Colonic mucosa (tissue), 4 donors: ENCODE measurements at places on chromosomes 1 and 21.

DNA sequence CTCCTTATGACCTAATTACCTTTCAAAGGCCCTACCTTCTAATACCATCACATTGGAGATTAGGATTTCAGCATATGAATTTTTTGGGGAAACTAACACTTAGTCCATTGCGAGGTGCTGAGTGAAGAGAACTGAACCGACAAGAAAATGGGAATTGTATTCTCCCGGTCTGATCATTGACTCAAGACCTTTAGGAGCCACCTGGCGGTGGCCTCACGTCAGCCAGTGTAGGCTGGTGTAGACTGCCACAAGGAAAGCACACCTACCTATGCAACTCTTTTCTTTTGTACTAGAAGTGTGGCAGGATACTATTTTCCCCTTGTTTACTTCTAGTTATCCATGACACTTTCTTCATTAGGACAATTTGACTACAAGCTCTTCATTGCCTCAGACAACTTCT is 333.5 kb upstream of the B3GALT2 start:
- H3K4me3 ChIP-seq: no peak overlapping the region

DNA sequence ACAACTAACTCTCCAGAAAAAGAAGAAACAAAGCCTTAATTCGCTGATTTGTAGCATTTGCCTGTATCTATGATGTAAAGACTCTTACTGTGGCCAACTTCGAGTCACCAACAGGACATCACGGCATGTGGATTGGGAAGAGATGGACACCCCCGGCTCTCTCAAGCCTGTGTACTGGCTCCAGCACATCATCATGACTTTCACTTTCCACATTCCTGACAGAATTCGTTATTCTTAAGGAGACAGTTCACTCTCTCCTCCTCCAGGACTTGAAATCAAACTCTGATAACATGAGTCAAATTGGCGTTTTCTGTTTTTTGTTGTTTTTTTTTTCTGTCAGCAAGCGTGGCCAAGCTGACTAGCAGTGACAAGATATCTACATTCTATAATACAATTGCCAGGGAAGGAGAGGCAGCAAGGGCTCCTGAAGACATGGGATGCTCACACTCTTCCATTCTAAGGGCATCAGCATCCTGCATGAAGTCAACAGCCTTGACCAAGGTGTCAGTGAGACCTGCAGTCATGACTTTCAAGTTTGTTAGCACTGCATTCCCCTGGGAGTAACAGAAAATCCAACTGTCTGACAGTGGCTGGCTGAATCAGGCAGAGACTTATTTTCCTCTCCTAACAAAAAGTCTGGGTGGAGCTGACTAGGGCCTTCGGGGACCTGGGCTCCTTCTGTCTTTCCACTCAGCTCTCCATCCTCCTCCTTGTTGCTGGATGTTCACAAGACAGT is 13.3 kb upstream of the TRAF3IP3 start:
- no peak overlapping the region for H3K27ac ChIP-seq
- no peak for DNase-seq
- H3K4me3 ChIP-seq: no peak overlapping the region
- no peaks in the 10 kb centered on the region for H3K4me1 ChIP-seq
- H3K36me3 ChIP-seq: no peaks in the 10 kb centered on the region
- no peaks in the 10 kb centered on the region for H3K27me3 ChIP-seq

GRCh38 chr1:25580927-25581326 is 35.7 kb upstream of the MAN1C1 start:
- H3K4me3 ChIP-seq: no peak overlapping the region
- H3K27ac ChIP-seq: no peak overlapping the region
- H3K27me3 ChIP-seq: no peaks in the 10 kb centered on the region
- H3K4me1 ChIP-seq: no peaks in the 10 kb centered on the region
- no peaks in the 10 kb centered on the region for H3K36me3 ChIP-seq
- no peak for DNase-seq

GRCh38 chr1:220991959-220992704 is 112.9 kb downstream of the HLX start:
- H3K27me3 ChIP-seq: no peaks in the 10 kb centered on the region
- no peaks in the 10 kb centered on the region for H3K4me1 ChIP-seq
- H3K27ac ChIP-seq: no peak overlapping the region
- no peak overlapping the region for H3K4me3 ChIP-seq
- no peaks in the 10 kb centered on the region for H3K36me3 ChIP-seq

DNA sequence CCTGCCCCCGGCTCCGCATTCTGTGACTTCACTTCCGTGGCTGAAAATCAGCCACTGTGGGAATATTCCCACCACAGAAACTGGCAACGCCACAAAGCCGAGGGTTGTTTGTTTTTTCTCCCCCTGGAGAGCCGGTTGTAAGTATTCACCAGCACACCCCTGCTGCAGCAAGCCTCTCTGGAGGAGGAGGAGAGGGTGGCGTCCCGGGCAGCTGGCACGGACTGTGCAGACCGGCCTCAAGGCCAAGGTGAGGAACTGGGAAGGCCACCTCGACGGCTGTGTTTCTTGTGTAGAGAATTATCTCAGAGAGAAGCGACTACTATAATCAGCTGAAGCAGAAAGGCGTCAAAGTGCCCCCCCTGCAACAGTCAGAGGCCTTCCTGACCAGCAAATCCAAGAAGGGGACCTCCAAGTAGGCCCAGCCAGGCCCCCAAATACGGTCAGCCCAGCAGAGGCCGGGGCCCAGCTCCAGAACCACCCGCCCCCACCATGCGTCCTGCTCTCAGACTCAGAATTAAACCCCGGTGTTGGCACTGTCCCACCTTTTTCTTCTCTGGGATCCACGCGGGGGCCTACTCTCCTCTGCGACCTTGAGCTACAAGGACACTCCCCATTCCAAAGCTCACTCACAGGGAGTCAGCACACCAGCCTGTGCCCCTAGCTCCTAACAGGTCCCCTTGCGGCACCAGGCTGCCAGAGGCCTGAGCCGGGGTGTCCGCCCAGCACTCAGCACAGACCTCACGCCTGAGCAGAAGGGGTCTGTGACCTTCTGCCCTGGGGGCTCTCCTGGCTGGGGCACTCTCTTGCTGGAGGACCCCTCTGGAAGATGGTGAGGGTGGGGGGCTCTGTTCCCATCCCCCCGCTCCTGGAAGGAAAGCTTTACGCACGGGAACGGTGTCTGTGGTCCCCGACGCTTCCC is 1.2 kb upstream of the SMIM1 start:
- DNase-seq: no peak
- H3K4me1 ChIP-seq: peaks cover 10% of the 10 kb centered on the region
- no peak overlapping the region for H3K27ac ChIP-seq

- no peak for DNase-seq
- no peaks in the 10 kb centered on the region for H3K27me3 ChIP-seq
- H3K36me3 ChIP-seq: no peaks in the 10 kb centered on the region
- H3K27ac ChIP-seq: no peak overlapping the region
- H3K4me1 ChIP-seq: peaks cover 3% of the 10 kb centered on the region
- H3K4me3 ChIP-seq: no peak overlapping the region
Observed at GRCh38 chr1:168786476-168787330, 57.7 kb upstream of the DPT start.

GRCh38 chr1:30842697-30843354 is 65.7 kb downstream of the SDC3 start:
- H3K27me3 ChIP-seq: no peaks in the 10 kb centered on the region
- H3K4me1 ChIP-seq: no peaks in the 10 kb centered on the region
- DNase-seq: no peak
- H3K27ac ChIP-seq: no peak overlapping the region

DNA sequence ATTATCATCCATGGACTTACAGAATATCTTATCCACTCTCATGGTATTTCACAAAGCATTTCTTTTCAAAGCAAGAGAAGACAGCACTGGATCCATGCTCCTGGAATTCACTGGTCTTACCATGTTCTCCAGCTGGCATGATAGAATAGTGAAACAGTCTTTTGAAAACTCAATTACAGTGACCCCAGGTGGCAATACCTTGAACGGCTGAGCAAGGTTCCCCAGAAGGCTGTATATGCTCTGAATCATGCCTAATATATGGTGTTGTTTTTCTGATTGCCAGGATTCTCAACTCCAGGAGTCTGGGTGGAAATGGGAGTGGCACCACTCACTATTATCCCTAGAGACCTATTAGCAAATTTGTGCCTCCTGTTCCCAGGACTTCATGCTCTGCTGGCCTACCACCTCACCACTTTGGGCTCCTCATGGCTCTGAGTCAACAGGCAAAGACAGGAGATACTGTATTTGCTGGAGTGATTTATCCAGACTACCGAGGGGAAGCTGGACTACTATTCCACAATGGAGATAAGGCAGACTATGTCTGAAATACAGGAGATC is 87.6 kb downstream of the CATSPERE start:
- H3K4me3 ChIP-seq: no peak overlapping the region
- H3K27me3 ChIP-seq: no peaks in the 10 kb centered on the region
- no peaks in the 10 kb centered on the region for H3K36me3 ChIP-seq

GRCh38 chr21:20882462-20883407 is 115.5 kb upstream of the NCAM2 start:
- no peaks in the 10 kb centered on the region for H3K4me1 ChIP-seq
- no peaks in the 10 kb centered on the region for H3K36me3 ChIP-seq
- no peaks in the 10 kb centered on the region for H3K27me3 ChIP-seq
- no peak overlapping the region for H3K27ac ChIP-seq

DNA sequence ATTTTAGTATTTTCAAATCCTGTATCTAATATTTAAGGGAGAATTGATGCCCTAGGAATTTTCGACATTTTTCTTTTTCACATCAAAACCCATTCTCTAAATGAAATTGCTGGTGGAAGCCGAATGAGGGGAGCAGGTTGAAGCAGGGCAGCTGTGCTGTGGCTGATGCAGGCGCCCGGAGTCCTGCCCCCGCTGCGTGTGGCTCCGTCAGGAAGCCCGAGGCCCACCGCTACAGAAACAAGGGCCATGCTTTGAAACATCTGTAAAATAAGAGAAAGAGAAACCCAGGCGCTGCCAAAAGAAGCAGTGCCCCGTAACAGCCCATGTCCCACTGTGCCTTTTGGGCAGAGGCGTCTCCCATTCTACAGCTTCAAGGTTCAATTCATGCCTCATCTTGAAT is 41.1 kb downstream of the TENT5C start:
- DNase-seq: no peak
- H3K4me3 ChIP-seq: no peak overlapping the region
- no peak overlapping the region for H3K27ac ChIP-seq
- peaks cover 3% of the 10 kb centered on the region for H3K4me1 ChIP-seq

GRCh38 chr1:25197982-25198662 is 34.2 kb downstream of the SYF2 start:
- H3K36me3 ChIP-seq: no peaks in the 10 kb centered on the region
- H3K4me1 ChIP-seq: peaks cover 8% of the 10 kb centered on the region
- no peak overlapping the region for H3K4me3 ChIP-seq
- H3K27ac ChIP-seq: peak overlapping the region; percentile 70
- DNase-seq: peak; percentile 65
- no peaks in the 10 kb centered on the region for H3K27me3 ChIP-seq

GRCh38 chr1:110714374-110714995 is 39.7 kb upstream of the KCNA3 start:
- DNase-seq: no peak
- H3K4me3 ChIP-seq: no peak overlapping the region
- no peaks in the 10 kb centered on the region for H3K4me1 ChIP-seq
- no peaks in the 10 kb centered on the region for H3K36me3 ChIP-seq
- no peak overlapping the region for H3K27ac ChIP-seq

DNA sequence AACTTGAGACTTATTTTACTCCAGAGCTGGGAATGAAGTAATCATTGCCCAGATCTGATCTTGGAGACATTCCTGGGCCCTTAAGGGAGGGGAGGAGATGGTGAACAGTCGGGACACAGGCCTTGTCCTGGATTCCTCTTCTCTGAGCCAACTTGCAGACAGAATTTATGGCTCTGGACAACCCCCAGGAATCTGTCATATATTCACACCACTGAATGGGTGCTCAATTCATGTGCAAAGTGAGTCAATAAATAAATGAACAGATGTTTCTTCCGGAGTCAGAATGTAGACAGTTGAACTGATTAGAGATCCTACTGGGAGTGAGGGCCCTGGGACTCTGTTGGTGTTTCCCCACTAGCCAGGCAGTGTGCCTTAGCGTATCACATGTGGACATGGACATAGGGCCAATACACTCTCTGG is 2.6 kb downstream of the TUFT1 start:
- H3K36me3 ChIP-seq: no peaks in the 10 kb centered on the region
- no peaks in the 10 kb centered on the region for H3K27me3 ChIP-seq
- peaks cover 11% of the 10 kb centered on the region for H3K4me1 ChIP-seq

DNA sequence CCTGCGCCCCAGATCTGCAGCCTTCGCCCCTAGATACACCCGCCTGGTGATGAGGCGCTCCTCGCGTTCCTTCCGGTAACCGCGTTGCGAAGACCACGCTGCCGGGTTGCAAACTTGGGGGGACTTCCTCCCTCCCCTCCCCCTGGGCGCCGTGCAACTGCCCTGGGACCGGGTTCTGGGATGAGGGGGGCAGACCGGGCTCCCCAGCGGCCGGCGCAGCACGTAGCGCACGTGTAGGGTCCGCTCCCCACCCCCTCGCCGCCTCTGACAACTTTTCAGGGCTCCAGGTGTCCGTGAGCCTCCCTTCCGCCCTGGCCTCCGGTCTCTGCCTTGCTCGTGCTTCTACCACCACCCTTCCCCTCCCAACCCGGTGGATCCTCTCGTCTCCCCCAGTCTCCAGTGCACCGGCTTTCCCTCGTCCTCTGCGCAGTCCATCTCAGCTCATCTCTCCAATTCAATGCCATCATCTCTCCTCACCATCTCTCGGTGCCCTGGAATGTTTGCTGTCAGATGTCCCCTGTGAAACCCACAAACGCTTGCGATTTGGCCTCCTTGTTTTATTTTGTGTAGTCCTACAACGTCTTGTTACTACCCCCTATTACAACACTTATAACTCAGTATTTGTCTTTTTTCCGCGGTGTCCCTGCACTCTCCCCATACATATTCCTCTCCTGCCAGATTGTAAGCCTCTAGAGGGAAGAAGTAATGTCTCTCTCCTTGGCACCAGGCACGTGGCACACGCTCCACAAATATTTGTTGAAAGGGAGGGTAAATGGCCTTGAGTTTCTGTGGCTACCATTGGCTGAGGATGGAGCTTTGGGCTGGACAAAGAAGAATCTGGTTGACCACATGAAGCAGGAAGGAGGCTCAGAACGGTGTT is 782 bp downstream of the PCAT6 start:
- H3K27me3 ChIP-seq: no peaks in the 10 kb centered on the region
- H3K36me3 ChIP-seq: no peaks in the 10 kb centered on the region
- H3K4me3 ChIP-seq: peak overlapping the region; percentile 67
- peaks cover 13% of the 10 kb centered on the region for H3K4me1 ChIP-seq
- DNase-seq: peak; percentile 58

GRCh38 chr1:64004451-64005025 is 198.9 kb upstream of the UBE2U start:
- H3K27ac ChIP-seq: no peak overlapping the region
- no peaks in the 10 kb centered on the region for H3K36me3 ChIP-seq
- H3K27me3 ChIP-seq: no peaks in the 10 kb centered on the region
- no peak for DNase-seq
- H3K4me1 ChIP-seq: no peaks in the 10 kb centered on the region
